ENCODE measurements at places on chromosomes 2 and 18.

DNA sequence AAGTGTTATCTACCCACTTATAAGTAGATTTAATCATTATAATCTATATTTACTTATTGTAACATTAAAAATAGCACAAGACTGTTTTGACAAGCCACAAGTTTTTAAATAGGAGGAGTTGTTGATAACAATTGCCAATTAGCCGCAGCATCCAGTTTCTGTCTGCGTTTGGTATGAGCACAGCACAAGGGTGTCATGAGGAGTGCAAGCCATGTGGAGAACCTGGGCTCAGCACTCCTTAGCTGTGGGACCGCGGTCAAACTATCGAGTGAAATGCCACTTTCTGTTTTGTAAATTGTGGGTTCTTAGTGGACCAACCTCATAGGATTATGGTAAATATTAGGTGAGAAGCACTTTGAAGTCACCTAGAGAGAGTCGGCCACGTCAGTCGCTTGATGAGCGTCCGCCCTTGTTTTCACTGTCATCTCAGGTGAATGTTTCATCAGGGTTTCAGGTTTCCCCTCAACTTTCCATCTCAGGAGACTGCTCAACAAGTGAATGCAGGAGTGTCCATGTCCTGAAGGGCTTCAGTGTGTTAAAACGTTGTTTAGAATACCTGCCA, 294.5 kb downstream of the ZNF407 start:
- no peak for DNase-seq

DNA sequence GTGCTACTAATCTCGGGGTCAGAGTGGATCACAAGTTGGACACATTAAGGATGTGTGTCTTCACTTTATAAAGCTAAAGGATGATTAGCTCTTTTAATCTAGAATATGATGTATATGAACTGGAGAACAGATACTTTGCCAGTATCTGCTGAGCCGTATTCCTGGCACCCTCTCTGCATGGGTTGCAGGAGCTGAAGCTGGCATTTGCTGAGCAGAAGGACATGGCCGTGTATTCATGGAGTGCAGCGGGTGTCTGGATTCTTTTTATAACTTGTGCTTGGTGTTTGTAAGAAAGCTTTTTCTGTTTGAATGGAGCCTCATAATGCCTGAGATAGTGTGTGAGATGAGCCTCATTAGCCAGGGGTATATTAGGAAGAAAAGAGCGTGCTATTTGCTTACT, 103.9 kb upstream of the MCFD2 start:
- DNase-seq: no peak

GRCh38 chr2:118197011-118197675, 108.9 kb downstream of the INSIG2 start:
- DNase-seq: no peak

DNA sequence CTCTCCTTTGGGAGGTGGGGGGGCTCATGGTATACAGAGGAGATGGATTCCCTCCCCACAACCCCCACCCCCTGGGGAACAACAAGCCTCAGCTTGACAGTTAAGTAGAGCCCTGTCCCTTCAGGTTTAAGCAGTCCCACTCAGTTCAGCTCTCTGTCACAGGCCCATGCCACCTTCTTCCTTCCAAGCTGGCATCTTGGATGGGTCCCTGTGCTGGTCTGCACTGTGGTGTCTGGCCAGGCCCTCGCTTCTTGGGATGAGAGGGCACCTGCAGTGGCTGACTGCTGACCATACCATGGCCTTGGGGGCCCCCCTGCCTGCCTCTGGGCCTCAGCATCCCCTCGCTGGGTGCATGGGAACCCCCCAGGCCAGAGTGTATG, 20.4 kb upstream of the GPR17 start:
- no peak for DNase-seq

GRCh38 chr2:28164280-28164801, 228.3 kb upstream of the FOSL2 start:
- no peak for DNase-seq

GRCh38 chr18:2687390-2688001, 32.0 kb downstream of the SMCHD1 start:
- peak; percentile 35 for DNase-seq

DNA sequence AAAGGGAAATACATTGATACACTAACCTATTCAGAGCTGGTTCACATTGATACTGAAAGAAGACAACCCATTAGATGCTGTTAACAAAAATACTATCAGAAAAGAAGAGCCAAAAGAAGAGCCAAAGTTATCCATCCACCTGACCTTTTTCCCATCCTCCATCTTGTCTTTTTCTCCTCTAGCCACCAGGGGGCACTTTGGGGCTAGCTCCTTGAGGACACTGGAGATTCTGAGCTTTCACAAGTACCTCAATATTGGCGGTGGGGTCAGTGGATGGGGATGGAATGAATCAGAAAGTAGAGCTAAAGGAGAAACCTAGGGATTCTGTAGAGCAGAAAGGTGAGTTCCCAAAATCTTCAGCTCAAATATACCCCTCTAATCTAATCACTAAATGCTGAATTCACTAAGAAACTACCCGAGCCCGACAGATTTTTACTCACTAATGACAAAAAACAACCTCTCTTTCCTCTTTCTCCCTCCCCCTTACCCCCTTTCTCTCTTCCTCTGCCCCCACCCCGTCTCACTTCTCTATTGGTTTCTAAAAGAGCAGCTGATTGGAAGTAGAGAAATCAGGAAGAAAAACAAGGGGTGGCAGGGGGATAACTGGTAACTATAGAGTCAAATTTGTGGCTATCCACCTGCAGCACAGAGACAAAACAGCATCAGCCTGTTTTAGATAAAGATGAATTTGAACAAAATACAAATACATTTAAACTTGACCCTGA, 203.3 kb downstream of the TCF4 start:
- peak; percentile 19 for DNase-seq

DNA sequence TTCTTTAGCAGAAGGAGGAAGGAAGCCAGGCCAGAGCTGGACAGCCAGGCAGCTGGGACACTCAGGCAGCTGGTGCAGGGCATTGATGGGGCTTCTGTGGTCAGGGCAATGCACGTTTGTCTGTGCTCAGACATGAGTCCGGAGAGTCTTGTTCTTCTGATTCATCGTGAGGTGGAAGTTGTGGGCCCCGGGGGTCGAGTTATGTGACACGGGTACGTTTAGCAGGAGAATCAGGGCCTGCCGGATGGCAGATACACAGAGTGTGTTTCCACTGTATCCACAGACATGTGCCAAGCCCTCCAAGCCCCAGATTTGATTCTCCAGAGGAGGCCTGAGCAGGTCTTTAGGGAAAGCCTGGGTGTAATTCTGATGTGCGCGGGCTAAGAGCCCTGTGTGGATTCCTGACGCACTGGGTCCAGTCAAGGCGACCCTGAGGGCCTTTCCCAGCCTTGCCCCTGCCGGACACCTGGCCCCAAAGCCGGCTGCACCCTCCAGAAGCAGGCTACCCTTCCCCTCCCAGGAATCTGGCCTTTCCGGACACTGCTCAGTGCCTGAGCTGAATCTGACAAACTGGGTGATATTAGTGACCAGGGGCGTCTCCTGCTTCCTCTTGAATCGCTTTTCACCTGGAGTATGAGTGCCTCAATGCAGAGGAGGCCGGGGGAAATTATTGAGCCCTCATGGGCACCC, 10.1 kb downstream of the ARHGEF4 start:
- DNase-seq: no peak

GRCh38 chr18:79637921-79638909, 41.4 kb upstream of the CTDP1 start:
- DNase-seq: no peak

DNA sequence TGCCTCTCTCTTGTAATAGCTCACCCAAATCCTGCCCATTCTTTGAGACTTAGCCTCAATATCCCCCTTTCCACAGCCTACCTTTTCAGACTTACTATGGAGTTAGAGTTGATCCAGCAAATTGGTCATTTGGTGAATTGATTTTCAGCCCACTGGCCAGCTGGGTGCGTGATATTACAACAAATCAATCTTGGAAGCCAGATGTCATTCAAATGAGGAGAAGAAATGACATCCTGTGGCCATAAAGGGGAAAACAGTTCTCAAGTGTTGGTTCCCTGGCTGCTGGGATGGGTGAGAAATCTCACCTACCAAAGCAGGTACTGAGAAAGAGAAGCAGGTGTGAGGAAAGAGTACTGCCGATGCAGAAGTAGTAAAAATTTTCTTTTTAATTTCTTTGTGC, 36.7 kb upstream of the FOXI3 start:
- DNase-seq: no peak

- no peak for DNase-seq
These were observed 18.8 kb upstream of the ENOSF1 start for GRCh38 chr18:731185-731584.

DNA sequence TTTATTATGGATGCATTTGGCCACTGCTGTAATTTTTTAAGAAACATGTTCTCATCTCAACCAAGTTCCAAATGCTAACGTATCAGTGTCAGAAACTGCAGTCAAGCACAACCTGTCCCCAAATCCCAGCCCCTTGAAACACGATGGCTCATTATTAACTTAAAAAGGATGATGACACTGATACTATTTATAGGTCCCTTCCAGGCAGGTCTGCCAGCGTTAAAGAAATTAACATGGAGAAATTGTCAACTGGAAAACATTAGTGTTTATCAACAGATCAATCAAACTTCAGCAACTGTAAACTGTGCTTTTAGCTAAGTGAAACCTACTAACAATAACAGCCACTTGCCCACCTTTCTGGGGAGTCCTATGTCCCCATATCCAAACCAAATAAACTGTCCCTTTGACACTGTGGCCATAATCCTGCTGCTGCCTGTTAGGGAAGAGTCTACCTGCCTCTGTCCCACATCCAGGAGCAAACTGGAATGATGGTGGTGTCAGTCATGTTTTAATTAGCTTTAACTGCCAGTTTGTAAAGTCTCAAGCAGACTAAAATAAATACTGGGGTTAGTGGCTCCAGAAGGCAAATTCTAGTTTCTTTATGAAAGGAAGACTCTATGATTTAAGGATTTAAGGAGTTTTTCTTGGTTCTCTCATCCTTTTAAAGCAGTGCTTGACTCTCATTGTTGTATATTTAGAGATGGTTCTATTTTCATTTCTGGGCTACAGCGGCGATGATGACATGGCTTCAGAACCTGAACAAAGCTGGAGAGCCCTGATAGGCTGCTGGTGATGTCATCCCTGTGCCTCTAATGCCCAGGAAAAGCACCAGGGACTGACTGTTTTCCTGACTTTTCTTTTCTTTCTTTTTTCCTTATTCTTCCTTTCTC, 583.6 kb upstream of the PIK3C3 start:
- DNase-seq: no peak

DNA sequence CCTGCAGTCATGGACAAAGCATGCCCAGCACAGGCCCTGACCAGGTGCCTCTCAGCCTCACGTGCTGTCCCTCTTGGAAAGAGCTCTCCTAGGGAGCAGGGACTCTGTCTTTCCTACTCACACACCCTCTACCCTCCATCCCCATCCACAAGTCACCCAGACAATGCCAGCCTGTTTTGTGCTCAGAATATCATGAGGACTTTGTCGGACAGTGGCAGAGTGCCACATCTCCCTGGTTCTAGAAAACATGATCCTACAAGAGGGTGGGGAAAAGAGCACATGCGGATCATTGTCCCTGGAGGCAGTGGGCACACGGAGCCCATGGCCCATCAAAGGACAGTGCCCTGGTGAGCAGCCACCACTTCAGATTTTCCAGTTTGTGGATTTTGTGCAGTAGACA, 3.7 kb upstream of the MAL start:
- DNase-seq: no peak

- no peak for DNase-seq
These were observed 311.6 kb upstream of the REV1 start for GRCh38 chr2:99801327-99801901.

DNA sequence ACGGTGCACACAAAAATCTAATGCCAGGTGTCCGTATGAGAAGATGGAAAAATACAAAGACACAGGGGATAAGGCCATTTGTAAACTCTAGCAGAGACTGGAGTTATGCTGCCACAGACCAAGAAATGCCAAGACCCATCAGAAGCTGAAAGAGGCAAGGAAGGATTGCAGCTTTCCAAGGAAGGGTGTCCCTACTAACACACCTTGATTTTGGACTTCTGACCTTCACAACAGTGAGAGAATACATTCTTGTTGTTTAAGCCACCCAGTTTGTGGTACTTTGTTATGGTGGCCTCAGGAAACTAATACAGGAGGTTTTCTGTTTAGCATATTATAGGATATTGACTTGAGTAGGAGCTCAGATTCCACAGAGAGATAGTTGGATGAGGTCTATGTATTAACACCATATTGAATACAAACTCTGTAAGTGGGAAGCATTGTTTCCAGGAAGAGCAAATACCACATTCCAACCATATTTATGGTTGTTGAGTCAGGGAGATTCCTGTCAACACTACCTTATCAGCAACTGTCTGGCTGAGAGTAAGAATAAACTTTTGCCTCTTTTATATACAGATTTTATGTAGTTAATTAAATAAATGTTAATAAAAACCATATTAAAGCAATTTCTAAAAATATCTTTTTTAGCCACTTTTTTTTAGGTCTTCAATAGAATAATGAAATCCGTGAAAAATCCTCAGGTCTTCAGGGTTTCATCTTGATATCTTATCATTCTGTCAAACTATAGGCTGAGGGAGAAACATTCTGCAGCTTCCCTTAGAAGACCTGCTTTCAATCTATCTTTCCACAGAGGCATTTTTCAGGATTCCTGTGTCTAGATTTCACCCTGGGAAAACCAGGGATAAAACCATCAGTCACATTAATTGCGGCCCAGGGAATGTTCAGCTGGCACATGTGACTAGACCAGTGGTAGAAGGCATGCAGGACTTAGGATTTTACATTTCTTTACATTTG, 35.4 kb upstream of the HNMT start:
- no peak for DNase-seq

- no peak for DNase-seq
These were observed 553.3 kb upstream of the TNP1 start for GRCh38 chr2:217413193-217413592.

- DNase-seq: no peak
These were observed 73.6 kb downstream of the NRP2 start for GRCh38 chr2:205755923-205756322.

GRCh38 chr2:29195796-29196195, 80.6 kb downstream of the CLIP4 start:
- no peak for DNase-seq

DNA sequence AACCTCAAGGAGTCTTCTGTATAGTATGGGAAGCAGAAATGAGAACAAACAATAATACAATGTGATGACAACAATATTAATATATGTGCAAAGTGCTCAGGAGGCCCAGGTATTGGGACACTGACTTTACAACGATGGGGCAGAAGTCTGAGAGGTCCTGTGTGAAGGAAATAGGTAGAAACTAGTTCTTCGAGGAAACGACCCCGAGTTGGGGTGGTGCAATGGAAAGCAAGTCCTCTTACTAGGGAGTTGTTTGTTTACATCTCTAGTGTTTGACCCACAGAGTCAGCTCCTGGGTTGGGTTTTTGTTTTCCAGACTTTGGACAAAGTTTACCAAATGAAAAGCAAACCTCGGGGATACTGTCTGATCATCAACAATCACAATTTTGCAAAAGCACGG, 16.2 kb downstream of the CASP8 start:
- DNase-seq: no peak

- DNase-seq: no peak
These were observed 1166.5 kb upstream of the NXPH2 start for GRCh38 chr2:139946690-139947089.

DNA sequence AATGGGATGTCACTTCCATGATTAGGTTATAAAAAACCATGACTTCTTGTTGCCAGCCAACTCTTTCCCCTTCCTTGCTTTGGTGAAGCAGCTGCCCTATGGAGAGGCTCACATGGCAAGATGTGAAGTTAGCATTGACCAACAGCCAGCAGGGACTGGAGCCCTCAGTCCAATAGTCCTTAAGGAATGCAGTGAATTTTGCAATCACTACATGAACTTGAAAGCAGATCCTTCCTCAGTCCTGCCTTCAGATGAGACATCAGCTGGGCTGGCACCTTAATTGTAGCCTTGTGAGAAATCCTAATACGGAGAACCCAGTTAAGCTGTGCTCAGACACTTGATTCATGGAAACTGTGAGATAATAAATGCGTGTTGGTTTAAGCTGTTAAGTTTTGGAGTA, 61.8 kb downstream of the ATP8B1 start:
- no peak for DNase-seq

All from GM13977 (cell line).